ENCODE measurements at places on chromosomes 12 and 14.

- no peak for DNase-seq
Measured at GRCh38 chr12:62361048-62361447, 100.8 kb downstream of the USP15 start.

- DNase-seq, result no peak
Measured at GRCh38 chr14:23916004-23916403, 37.6 kb upstream of the DHRS4 start.

GRCh38 chr12:20486233-20486632, 117.9 kb downstream of the PDE3A start:
- no peak for DNase-seq

- DNase-seq, result no peak
Measured at GRCh38 chr12:19910681-19911080, 457.7 kb upstream of the PDE3A start.

GRCh38 chr12:107600581-107601144, 84.9 kb upstream of the PWP1 start:
- no peak for DNase-seq

GRCh38 chr12:52929538-52929937, 19.4 kb upstream of the KRT18 start:
- DNase-seq, result no peak

- no peak for DNase-seq
Measured at GRCh38 chr14:30507209-30507608, 51.7 kb upstream of the G2E3 start.

GRCh38 chr14:30681752-30682355, 59.7 kb downstream of the SCFD1 start:
- no peak for DNase-seq

DNA sequence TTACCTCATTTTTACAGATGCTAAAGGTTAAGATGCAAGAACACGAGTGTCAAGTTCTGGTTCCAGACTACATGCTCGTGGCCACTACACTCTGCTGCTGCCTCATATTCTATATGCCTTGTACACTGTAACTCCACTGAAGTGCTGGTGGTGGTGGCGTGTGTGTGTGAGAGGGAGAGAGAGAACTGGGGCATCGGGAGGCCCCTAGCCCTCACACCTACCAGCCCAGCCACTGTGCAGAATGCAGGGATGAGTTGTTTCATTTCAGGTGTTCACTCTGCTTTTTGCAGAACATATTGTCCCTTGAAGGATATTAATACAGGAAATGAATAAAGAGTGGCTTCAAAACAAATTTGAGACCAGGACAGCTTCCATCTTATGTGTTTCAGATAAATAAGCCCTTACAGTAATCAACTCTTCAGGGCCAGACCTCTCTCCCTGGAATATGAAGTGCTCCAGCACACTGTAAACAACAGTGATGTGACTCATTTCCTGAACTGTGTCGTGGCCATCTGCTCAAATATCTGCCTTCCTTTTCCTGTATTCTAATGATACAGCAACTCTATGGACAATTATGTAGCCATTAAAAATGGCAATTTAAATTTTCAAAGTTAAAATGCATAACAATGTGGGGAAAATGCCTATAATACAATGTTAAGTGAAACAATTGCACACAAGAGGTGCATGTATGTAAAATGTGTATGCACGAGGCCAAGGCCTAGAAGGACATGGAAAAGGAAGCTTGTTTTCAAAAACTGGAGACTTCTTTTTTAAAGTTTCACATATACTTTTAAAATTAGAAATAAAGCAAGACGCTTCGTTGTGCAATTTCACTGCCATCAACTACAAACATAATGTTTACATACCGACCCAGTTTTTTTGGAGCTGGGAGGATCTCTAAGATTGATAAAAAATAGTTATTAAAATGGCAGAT, 215.4 kb downstream of the PELI2 start:
- DNase-seq, result no peak

DNA sequence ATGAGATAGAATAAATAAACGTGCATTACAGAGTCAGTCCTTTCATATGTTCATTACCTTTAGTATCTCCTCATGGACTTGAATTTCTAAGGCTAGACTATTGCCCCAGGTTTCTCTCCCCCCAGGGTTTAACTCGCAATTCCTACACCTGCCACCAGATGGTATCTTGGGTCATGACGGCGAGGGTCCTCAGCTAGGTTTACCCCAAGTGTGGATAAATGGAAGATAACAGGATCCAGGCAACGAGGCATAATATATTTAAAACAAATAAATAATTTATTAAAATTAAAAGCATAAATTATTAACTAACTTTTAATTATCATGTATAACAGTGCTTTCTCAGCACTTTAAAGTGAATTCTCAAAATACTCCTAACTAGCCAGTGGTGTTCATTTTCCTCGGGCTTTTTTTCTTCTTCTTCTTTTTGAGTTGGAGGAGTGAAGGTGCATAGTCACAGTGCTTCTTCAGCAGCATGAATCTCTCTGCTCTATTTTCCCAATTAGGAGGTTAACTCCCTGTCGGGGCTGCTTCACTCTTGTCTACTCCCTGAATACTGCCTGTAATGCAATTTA, 243.5 kb upstream of the CAND1 start:
- DNase-seq, result no peak

GRCh38 chr12:131511803-131512561, 198.9 kb upstream of the SFSWAP start:
- DNase-seq, result no peak

- no peak for DNase-seq
Measured at GRCh38 chr12:124878795-124879516, 15.3 kb upstream of the SCARB1 start.

DNA sequence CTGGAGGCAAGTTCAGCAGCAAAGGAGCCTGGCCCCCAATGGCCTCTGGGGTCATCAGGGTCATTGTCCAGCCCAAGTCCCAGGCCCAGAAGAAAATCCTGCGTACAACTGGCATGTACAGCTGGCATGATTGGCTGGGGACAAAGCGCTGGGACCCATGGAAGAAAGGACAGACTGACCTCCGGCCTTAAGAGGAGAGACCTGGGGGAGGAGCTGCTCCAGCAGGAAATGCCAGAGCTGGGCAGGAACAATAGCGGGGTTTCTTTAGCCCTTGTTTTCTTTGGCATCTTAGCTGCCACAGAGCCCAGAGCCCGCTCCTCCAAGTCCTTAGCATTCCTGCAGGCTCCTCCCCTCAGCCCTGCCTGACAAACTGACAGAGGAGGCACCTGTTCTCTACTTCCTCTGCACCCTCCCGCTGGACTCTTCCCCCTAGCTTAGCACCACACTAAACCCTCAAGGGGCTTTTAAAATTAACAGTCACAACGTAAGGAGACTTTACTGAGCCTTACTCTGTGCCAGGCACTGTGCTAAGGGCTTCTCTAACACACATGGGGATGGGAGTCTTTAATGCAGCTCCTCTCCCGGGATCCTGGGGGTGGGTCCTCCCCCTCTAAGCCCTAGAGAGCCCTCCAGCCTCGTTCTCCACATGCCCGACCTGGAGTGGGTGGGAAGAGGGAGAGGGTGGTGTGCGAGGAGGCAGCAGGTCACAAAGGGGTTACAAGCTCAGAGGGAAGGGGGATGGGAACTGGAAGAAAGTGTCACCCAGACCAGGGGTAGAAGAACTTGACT, 1.8 kb upstream of the AQP5 start:
- no peak for DNase-seq

GRCh38 chr14:99195602-99196309, 76.2 kb downstream of the BCL11B start:
- no peak for DNase-seq

DNA sequence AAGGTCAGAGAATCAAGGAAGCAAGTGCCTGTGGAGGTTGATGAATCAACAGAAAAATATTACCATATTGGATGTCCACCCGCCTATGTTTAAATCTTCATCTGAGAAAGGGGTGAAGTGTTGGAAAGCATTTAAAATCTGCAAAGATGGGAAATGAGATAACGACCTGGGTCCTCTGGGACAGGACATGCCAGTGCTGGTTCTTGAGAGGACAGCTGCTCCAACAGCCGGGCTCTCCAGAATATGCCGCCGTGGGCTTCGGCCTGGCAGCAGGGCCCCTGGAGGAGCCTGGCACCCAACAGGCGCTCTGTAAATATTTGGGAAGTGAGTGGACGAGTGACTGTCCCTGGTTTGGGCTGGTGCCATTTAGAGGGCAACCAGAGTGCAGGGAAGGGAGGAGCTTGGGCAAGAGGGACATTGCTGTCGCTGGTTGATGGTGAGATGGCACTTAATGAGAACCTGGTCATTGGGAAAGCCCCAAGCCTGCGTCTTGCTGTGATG, 129.9 kb downstream of the KCNA5 start:
- DNase-seq, result no peak

GRCh38 chr14:34170882-34171281, 220.0 kb upstream of the EGLN3 start:
- no peak for DNase-seq

DNA sequence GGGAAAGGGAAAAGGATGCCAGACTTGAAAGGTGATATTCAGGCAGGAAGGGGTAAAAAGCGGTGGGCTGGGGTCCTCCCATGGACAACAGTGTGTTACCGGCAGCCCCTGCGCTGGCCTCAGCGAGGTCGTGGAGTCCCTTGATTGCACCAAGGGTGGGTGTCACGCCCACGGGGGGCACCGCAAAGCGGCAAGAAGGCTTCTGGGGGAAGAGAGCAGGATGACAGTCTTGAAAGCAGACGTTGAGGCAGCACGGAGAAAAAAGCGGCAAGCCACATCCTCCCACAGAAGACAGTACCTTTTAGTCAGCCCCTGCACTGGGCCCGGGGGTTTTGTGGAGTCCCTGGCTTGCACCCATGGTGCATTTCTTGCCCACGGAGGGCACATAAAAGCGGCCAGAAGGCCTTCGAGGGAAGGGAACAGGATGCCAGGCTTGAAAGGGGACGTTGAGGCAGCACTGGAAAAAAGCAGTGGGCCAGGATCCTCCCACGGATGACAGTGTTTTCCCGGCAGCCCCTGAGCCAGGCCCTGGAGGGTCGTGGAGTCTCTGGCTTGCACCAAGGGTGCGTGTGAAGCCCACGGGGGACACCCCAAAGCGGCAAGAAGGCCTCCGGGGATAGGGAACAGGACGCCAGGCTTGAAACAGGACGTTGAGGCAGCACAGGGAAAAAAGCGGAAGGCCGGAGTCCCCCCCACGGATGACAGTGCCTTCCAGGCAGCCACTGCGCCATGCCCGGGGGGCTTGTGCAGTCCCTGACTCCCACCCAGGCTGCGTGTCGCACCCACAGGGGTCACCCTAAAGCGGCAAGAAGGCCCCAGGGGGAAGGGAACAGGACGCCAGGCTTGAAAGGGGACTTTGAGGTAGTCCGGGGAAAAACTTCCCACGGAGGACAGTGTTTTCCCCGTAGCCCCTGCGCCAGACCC, 162.2 kb upstream of the ALG10B start:
- no peak for DNase-seq

GRCh38 chr14:52370406-52370935, 56.4 kb downstream of the PTGER2 start:
- no peak for DNase-seq

GRCh38 chr12:108634341-108634751, 652 bp upstream of the SELPLG start:
- DNase-seq, result no peak

GRCh38 chr12:22799503-22799902, 174.5 kb downstream of the ETNK1 start:
- DNase-seq, result no peak

DNA sequence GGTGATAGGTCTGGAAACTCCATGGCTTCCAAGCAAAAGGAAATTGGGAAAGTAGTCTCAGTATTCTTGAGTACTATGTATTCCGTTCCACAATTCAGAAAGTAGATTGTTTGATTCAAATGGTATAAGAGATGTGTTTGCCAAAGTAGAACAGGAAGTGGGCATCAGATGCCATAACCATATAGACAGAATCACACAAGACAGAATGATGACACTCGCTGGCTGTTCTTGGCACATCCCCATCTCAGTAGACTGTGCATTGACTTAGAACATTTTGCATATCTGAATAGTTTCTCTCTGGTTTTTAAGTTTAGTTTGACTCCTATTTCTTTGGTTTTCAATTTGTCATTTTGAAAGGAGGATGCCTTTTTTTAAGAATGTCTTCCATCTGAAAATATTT, 221.1 kb upstream of the RGS6 start:
- DNase-seq, result no peak

DNA sequence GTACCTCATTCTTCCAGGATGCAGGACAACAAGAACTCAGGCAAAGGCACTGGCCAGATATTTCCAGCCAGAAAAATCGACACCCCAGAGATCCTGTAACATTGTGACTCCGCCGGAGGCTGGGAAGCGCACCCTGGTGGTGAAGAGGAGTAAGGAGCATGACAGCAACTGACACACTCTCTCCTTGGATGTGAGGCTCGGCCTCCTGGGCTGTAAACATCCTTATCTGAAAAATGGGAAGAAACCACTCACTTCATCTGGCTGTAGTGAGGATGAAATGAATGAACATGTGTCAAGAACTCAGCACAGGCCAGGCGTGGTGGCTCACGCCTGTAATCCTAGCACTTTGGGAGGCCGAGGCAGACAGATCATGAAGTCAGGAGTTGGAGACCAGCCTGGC, 27.5 kb downstream of the TCHP start:
- no peak for DNase-seq

- DNase-seq, result no peak
Measured at GRCh38 chr12:66679461-66680084, 697 bp upstream of the GRIP1 start.

- no peak for DNase-seq
Measured at GRCh38 chr14:48665077-48665784, 920.9 kb downstream of the RPS29 start.

DNA sequence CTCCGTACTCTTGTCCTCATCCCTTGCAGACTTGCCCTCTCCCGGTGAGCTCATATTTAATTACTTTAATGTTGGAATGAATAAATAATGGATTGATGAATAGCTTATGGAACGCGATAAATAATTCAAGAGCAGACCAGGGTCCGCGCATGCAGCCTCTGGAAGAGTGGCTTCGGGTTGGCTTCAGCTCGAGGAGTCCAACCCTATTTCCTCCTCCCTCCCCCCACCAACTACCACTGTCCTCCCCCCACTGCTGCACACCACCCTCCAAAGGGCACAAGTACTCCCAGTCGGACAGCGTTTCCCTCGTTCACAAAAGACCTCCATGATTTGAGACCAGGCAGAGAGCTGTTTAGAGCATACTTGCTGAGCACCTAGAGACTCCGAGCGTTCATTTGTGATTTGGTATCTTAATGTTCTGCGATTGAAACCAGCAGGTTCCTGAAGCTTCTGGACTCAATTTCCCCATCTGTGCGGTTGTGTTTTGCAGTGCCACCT, 647 bp upstream of the SIX1 start:
- DNase-seq, result peak; percentile 71

- peak; percentile 87 for DNase-seq
Measured at GRCh38 chr14:24036169-24036962, 15.4 kb upstream of the CARMIL3 start.

GRCh38 chr14:100292301-100292775, 13.9 kb downstream of the SLC25A29 start:
- peak; percentile 12 for DNase-seq

- no peak for DNase-seq
Measured at GRCh38 chr12:87509237-87509820, 519.9 kb downstream of the C12orf50 start.

DNA sequence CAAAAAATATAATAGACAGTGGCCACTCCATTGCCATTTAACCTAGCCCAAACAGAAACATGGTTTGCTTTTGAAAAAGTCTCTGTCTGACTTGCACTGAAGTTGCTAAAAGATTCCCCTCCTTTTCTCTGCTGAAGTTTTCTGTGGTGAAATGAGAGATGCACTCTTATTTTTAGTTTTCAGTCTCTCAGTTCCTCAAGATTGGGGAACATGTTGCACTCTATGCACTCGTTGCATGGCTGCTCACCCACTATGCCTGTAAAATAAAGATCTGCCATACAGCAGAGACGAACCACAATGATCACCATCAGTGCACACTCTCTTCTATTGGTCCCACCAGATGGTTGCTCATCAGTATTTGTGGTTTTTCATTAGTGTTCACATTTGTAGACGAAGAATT, 13.1 kb upstream of the DAAM1 start:
- no peak for DNase-seq

Data from left hindlimb (tissue), 1 donor.